Lung (tissue), 17 donors: ENCODE measurements at places on chromosomes 6 and 20. TPM values are rescaled to one million over a fixed set of nuclear protein-coding genes. Genes with fewer than 3 reads are reported as not detected.
A peak's percentile ranks its signal among the peaks of the same experiment; 100 is the strongest.

The KCNG1 gene
- 0.31 TPM for total RNA-seq

The PBOV1 gene
- total RNA-seq, result not detected

The CAPN11 gene
- total RNA-seq, result not detected

The TAGAP gene
- total RNA-seq, result 8.9 TPM

The ZNF217 gene
- total RNA-seq, result 32.2 TPM

The GPR63 gene
- 2.0 TPM for total RNA-seq

The SLC44A4 gene
- total RNA-seq, result 66.4 TPM

The RSPO4 gene
- total RNA-seq, result 1.00 TPM

DNA sequence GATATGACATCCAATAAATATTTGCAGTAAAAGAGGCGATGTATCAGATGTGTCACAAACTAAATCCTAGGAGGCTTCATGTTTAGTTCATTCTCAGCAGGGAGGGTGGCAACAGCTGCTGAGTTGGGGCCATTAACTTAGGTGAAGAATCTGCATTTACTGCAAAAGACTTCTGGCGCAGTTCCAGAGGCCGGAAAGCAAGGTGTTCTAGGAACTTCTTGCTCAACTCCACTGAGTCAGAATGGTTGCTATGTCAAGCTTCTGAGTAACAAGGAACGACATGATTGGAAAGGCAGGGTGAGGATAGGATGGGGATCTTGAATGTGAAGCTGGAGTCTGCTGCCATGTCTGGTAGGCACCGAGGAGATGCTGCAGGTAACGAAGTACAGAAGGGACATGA, 11.7 kb downstream of the ADNP start:
- H3K36me3 ChIP-seq, result no peaks in the 10 kb centered on the region
- H3K4me3 ChIP-seq, result no peak overlapping the region

- peaks cover 10% of the 10 kb centered on the region for H3K4me1 ChIP-seq
- no peak overlapping the region for H3K4me3 ChIP-seq
- DNase-seq, result no peak
- H3K27ac ChIP-seq, result peak overlapping the region; percentile 21
- H3K27me3 ChIP-seq, result no peaks in the 10 kb centered on the region
- no peaks in the 10 kb centered on the region for H3K36me3 ChIP-seq
Observed at GRCh38 chr6:157760589-157761330, 62.3 kb upstream of the SNX9 start.

- no peak overlapping the region for H3K27ac ChIP-seq
- H3K36me3 ChIP-seq, result peaks cover 9% of the 10 kb centered on the region
- H3K4me1 ChIP-seq, result no peaks in the 10 kb centered on the region
- no peaks in the 10 kb centered on the region for H3K27me3 ChIP-seq
- no peak for DNase-seq
Observed at GRCh38 chr6:135033238-135033637, 21.4 kb downstream of the HBS1L start.

DNA sequence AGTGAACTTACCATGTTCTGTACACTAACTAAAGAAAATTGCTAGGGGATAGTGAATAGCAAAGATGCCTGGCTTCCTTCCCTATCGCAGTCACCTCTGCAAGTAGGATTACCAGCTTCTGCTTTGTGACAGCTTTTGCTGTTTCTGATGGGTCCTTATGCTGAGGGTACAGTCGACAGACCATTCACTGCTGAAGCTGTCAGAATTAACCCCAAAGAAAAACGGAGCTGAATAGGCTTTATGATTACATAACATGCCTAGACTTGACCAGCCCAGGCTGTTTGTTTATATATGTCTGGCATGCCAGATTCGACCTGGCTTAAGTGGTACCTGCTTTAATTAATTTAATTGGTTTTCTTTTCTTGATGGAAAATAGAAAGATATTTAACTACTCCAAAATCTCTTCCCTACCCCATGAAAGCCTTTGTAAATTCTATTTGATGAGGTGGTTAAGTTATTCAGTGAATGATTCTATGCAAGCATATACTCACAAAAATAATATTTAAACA, 21.7 kb upstream of the PRELID3B start:
- H3K36me3 ChIP-seq, result no peaks in the 10 kb centered on the region
- H3K4me3 ChIP-seq, result no peak overlapping the region
- H3K4me1 ChIP-seq, result no peaks in the 10 kb centered on the region
- no peak for DNase-seq

GRCh38 chr6:72653026-72653425, 31.2 kb downstream of the KCNQ5 start:
- no peaks in the 10 kb centered on the region for H3K36me3 ChIP-seq
- H3K27me3 ChIP-seq, result no peaks in the 10 kb centered on the region
- H3K4me3 ChIP-seq, result no peak overlapping the region
- no peak for DNase-seq
- H3K4me1 ChIP-seq, result no peaks in the 10 kb centered on the region
- H3K27ac ChIP-seq, result no peak overlapping the region

- H3K4me1 ChIP-seq, result no peaks in the 10 kb centered on the region
- DNase-seq, result no peak
- H3K4me3 ChIP-seq, result no peak overlapping the region
- H3K27me3 ChIP-seq, result no peaks in the 10 kb centered on the region
- H3K27ac ChIP-seq, result no peak overlapping the region
Observed at GRCh38 chr6:119067091-119067490, 11.4 kb downstream of the FAM184A start.

DNA sequence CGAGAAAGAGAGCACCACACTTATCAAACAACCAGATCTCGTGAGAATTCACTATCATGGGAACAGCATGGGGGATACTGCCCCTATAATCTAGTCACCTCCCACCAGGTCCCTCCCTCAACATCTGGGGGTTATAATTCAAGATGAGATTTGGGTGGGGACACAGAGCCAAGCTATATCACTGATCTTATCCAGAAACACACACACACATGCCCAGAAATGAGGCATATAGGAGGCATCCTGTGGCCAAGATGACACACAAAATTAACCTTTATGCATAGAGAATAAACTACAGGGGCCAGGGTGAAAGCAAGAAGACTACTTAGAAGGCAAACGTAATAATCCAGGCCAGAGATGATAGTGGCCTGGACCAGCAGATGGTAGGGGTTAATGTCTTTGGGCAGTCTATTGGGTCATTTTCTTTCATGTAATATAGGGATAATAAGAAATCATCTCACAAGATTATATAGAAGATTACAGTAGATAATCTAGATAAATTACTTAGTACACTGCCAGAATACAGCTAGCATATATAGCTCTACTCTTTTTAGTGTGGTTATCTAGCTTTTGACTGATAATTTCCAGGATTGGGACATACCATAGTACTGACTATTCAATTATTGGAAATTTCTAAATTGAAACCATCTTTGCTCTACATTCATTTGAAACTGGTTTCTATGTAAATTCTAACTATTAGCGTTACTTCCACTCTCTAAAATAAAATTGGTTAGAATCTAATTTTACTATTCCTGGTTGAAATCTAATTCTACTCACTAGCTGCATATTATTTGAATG, 20.0 kb downstream of the RNF144B start:
- no peaks in the 10 kb centered on the region for H3K4me1 ChIP-seq
- no peak overlapping the region for H3K4me3 ChIP-seq
- no peak overlapping the region for H3K27ac ChIP-seq
- DNase-seq, result no peak
- peaks cover 9% of the 10 kb centered on the region for H3K36me3 ChIP-seq

GRCh38 chr6:148493424-148493823, 150.8 kb downstream of the SASH1 start:
- no peaks in the 10 kb centered on the region for H3K4me1 ChIP-seq
- no peak overlapping the region for H3K4me3 ChIP-seq
- H3K36me3 ChIP-seq, result no peaks in the 10 kb centered on the region
- H3K27ac ChIP-seq, result no peak overlapping the region
- no peaks in the 10 kb centered on the region for H3K27me3 ChIP-seq
- DNase-seq, result no peak

GRCh38 chr20:63441136-63442099, 31.0 kb downstream of the KCNQ2 start:
- H3K27ac ChIP-seq, result no peak overlapping the region
- H3K4me1 ChIP-seq, result no peaks in the 10 kb centered on the region
- H3K4me3 ChIP-seq, result no peak overlapping the region
- H3K36me3 ChIP-seq, result no peaks in the 10 kb centered on the region
- H3K27me3 ChIP-seq, result no peaks in the 10 kb centered on the region
- DNase-seq, result no peak

DNA sequence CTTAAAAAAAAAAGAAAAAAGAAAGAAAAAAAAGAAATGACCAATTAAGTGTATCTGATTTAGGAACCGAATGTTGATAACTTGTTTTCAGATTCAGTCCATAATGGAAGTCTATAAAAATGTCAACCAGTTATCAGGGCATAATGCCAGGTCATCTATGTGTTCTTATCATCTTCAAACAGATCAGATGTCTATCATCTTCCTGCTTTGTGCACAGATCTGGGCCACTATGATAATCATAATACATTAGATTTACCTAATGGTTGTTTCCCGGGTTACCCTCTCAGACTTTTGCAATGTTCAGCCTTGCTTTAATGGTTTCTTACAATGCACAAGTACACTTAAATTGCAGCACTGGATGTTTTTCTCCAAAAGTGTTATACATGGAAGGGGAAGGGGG, 100.6 kb downstream of the NKAIN2 start:
- H3K36me3 ChIP-seq, result no peaks in the 10 kb centered on the region
- no peaks in the 10 kb centered on the region for H3K4me1 ChIP-seq
- H3K27ac ChIP-seq, result no peak overlapping the region
- H3K4me3 ChIP-seq, result no peak overlapping the region
- DNase-seq, result no peak

- H3K4me1 ChIP-seq, result no peaks in the 10 kb centered on the region
- no peaks in the 10 kb centered on the region for H3K27me3 ChIP-seq
- no peaks in the 10 kb centered on the region for H3K36me3 ChIP-seq
Observed at GRCh38 chr6:130229645-130230044, 6.9 kb upstream of the SAMD3 start.

GRCh38 chr6:131597446-131597845, 24.4 kb downstream of the ARG1 start:
- H3K27ac ChIP-seq, result no peak overlapping the region
- H3K4me1 ChIP-seq, result no peaks in the 10 kb centered on the region
- no peaks in the 10 kb centered on the region for H3K27me3 ChIP-seq
- no peak for DNase-seq
- no peak overlapping the region for H3K4me3 ChIP-seq

DNA sequence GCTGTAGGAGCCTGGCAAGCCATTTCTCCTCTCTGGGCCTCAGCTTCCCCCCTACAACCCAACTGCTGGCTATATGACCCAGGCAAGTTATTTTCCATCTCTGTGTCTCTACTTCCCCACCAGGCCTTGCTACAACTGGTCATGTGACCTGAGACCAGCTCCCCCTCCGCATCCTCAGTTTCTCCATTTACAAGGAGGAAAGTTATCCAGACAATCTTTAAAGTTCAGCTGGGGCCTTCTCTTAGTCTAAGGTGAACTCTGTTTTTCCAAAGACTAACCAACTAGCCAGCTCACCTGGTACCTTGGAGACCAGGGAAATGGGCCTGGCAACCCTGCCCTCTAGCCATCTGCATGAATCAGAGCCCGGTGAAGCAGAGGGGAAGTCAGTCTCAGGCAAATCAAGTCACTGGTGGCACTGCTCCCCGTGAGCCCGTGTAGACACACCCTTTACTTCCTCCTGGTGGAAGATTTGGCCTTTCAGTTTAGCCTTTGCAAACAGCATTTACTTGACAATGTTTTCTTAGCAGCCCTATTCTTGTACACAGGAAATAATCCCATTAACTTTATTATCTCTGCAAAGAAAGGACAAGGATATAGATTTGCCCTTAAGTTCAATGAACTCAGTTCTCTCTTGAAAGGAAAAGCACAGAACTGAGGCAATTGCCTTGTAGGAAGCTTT, 157.7 kb downstream of the VEGFA start:
- no peak overlapping the region for H3K27ac ChIP-seq
- peaks cover 21% of the 10 kb centered on the region for H3K4me1 ChIP-seq
- H3K36me3 ChIP-seq, result no peaks in the 10 kb centered on the region
- no peak for DNase-seq
- H3K27me3 ChIP-seq, result no peaks in the 10 kb centered on the region

- H3K27me3 ChIP-seq, result no peaks in the 10 kb centered on the region
- no peak for DNase-seq
- no peaks in the 10 kb centered on the region for H3K36me3 ChIP-seq
- no peak overlapping the region for H3K4me3 ChIP-seq
Observed at GRCh38 chr20:51042064-51042463, 19.2 kb upstream of the KCNG1 start.

DNA sequence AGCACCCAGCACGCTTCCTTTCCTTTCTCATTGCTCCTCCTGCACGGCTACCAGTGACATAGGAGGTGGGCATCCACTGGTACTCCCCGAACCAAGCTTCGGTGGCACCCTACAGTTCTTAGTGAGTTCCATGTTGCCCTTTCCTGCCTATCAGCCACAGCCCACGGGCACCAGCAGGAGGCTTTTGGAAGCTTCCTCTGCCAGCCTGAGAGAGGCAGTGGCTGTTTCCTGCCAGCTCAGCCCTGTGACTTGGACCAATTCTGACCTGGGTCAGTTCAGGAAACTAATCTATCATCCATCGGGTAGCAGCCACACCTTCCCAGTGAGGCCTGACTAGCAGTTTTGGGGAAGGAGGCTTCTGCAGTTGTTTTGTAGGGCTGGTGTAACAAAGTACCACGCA, 176.4 kb upstream of the UST start:
- DNase-seq, result no peak
- no peak overlapping the region for H3K4me3 ChIP-seq

- H3K27ac ChIP-seq, result no peak overlapping the region
- H3K36me3 ChIP-seq, result no peaks in the 10 kb centered on the region
- H3K4me1 ChIP-seq, result no peaks in the 10 kb centered on the region
- no peaks in the 10 kb centered on the region for H3K27me3 ChIP-seq
Observed at GRCh38 chr6:50147371-50147770, 97.6 kb upstream of the DEFB112 start.

- H3K4me1 ChIP-seq, result no peaks in the 10 kb centered on the region
- no peak overlapping the region for H3K4me3 ChIP-seq
- DNase-seq, result no peak
- H3K36me3 ChIP-seq, result no peaks in the 10 kb centered on the region
- H3K27ac ChIP-seq, result no peak overlapping the region
Observed at GRCh38 chr6:33952016-33952415, 148.2 kb upstream of the MLN start.

GRCh38 chr20:41205313-41205712, 68.0 kb downstream of the PLCG1 start:
- no peaks in the 10 kb centered on the region for H3K27me3 ChIP-seq
- no peak overlapping the region for H3K27ac ChIP-seq
- no peaks in the 10 kb centered on the region for H3K4me1 ChIP-seq
- no peak overlapping the region for H3K4me3 ChIP-seq
- no peak for DNase-seq

DNA sequence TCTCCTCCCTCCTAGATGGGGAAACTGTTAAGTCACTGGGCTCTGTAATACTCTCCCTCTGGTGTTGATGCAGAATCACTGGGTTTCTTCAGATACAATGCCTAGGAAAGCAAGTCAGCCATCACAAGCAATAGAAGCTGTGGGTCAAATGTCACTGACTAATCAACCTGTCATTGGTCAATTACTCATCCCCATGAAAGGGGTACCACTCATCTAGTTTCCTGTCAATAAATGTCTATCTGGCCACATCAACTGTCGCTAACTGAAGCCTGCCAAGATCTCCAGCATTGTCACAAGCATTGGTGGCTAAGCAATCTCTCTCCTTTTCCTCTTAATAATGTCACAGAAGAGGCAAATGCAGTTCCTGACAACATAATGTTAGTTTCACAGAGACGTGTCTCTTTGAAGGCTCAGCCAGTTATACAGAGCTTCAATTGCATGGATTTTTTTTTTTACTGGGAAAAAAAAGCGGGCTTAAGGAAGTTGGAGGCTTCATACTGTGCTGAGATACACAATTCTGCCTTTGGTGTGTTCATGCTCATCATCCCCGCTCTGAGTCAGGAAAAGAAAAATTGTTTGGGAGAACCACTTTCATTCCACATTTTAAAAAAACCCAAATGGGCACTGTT, 355.9 kb downstream of the BTBD9 start:
- H3K36me3 ChIP-seq, result peaks cover 1% of the 10 kb centered on the region
- H3K4me1 ChIP-seq, result no peaks in the 10 kb centered on the region
- DNase-seq, result no peak
- H3K27me3 ChIP-seq, result no peaks in the 10 kb centered on the region
- H3K27ac ChIP-seq, result no peak overlapping the region
- no peak overlapping the region for H3K4me3 ChIP-seq
